ENCODE measurements at places on chromosomes 16 and 17. TPM values are rescaled to one million over a fixed set of nuclear protein-coding genes. Genes with fewer than 3 reads are reported as not detected.

DNA sequence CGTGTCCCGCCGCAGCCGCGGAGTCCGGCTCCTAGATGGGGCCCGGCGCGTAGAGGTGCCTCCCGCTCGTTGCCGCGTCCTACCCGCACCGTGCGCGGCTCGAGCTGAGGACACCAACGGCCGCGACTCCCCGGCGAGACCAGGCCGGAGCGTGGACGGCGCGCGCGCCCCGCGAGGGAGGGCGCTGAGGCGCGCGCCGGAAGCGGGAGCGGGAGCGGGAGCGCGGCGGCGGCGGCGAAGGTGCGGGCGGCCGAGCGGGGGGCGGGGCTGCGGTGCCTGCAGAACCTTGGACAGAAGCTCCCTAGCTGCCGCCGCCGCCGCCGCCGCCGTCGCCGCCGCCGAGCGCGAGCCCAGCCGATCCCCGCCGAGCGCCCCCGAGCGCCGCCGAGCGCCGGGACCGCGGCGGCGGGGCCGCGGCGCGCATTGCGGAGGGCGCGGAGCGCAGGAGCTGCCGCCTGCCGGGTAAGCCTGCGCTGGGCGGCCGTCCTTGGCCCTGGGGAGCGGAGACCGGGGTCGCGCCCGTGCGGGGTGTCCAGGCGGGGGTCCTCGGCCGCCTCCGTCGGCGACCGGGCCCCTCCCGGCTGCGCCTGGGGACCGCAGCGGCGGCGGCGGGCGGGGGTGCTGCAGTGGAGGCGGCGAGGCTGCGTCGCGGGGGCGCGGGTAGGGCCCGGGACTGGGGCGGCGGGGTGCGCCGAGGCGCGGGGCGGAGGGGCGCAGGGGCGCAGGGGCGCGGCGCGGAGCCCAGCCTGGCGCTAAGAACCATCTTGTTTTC, at the start of gene CDK5R1:
TSS of gene CDK5R1 (plus strand) at position 293 of the 772 bp plus-strand sequence. CDS start 628 bp downstream, outside the sequence.
- peak; percentile 20 for DNase-seq

The GDPD3 gene
- 1.8 TPM for total RNA-seq

The MYO15B gene
- 6.2 TPM for total RNA-seq

The KRTAP4-4 gene
- not detected for total RNA-seq

The PYY gene
- not detected for total RNA-seq
